ENCODE measurements at places on chromosomes 16 and 17.

- no peak for DNase-seq
Measured at GRCh38 chr17:17132746-17133145, 73.4 kb downstream of the PLD6 start.

DNA sequence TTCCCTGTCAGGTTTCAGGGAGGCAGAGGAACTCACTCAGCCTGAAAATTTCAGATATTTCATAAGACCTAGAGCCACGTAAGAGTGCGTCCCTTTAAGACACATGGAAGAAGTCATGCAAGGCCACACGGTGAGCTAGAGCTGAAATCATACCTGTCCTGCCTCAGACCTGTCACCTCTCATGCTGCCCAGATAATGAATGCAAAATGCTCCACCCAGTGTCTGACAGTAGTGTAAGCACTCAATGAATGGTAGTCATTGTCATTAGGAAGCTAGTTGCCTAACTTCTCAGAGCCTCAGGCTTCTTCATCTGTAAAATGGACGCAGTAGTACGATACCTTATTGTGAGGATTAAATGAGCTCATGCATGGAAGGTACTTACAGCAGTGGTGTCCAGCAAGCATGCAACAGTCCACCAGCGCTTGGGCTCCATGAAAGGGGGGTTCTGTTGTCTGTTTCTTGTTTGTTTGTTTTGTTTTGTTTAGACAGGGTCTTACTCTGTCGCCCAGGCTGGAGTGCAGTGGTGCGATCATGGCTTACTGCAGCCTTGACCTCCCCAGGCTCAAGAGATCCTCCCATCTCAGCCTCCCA lies 60.7 kb downstream of the WSB1 start:
- DNase-seq: peak; percentile 15

DNA sequence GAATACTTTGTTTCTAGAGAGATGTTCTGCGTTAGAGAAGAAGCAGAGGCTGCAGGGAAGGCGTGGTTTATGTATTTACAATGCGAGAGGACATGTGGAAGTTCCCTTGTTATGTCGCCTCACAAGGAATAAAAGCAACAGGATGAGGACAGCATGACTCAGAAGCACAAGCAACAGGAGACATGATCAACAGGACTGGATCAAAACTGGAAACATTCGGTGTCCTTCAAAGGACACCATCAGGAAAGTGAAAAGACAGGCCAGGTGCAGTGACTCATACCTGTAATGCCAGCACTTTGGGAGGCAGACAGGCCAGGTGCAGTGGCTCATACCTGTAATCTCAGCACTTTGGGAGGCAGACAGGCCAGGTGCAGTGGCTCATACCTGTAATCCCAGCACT lies 52.6 kb downstream of the CCDC57 start:
- no peak for DNase-seq

- DNase-seq: no peak
Measured at GRCh38 chr16:19745286-19746010, 27.4 kb downstream of the IQCK start.

GRCh38 chr17:28901866-28902818 lies 737 bp downstream of the DHRS13 start:
- peak; percentile 45 for DNase-seq

DNA sequence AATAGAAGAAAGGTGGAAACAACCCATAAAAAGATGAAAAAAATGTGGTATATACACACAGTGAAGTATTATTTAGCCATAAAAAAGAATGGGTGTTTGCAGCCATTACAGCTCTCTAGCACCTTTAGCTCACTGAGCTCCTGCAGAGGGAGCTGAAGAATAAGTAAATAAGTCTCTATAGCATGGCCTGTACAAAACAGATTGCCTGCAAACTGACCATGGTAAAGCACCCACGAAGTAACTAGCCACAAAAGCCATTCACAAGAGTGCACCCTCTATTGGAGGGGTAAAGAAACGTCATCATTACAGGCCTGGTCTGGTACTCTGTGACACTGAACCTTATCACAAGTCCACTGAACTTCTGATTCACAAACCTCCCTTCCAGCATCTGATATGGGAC lies 76.3 kb downstream of the USP32 start:
- no peak for DNase-seq

DNA sequence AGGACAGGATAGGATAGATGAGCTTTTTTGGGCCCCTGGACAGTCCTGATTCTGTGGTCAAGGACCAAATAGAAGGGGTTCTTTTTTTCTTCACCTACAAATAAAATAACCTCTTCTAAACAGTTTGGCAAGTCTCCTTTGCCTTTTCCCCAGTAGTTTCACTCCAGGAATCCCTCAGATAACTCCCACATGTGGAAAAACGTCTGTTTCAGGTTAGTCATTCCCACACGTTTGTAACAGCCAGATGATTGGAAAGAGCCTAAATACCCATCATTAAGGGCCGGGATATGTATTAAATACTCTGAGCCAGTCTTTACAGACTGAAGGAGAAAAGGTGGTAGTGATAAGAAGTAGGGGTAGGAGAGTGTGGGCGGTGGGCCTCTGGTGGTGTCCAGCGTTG lies 58.3 kb downstream of the PLD6 start:
- no peak for DNase-seq

DNA sequence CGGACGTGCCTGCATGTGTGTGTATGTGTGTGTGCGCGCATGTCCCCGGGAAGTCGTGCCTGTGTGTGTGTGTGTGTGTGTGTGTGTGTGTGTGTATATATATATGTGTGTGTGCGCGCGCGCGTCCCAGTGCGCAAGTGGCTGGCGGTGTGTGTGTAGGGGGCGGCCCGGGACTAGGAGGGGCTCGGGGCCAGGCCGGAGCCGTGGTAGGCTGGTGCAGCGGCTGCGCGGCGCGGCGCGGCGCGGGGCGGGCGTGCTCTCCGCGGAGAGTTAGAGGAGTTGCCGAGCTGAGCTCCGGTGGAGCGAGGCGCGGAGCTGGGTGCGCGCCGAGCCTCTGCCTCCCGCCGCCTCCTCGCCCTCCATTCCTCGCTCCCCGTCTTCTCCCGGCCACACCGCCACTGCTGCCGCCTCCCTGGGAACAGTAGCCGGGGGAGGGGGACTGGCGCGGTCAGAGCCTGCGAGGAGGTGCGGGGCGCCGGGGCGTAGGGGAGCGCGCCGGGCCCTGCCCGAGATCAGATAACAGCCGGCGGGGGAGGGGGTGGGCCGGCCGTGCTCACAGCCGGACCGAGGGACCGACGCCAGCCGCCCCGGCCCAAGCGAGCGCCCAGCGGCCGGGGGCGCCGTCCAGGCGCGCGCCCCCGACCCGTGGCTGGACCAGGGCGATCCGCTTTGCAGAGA lies at the start of gene KCNJ12:
Gene KCNJ12, plus strand, starts transcription at position 277 of the 678 bp plus-strand sequence. CDS start 38,986 bp downstream, outside the sequence.
- DNase-seq: peak; percentile 41

DNA sequence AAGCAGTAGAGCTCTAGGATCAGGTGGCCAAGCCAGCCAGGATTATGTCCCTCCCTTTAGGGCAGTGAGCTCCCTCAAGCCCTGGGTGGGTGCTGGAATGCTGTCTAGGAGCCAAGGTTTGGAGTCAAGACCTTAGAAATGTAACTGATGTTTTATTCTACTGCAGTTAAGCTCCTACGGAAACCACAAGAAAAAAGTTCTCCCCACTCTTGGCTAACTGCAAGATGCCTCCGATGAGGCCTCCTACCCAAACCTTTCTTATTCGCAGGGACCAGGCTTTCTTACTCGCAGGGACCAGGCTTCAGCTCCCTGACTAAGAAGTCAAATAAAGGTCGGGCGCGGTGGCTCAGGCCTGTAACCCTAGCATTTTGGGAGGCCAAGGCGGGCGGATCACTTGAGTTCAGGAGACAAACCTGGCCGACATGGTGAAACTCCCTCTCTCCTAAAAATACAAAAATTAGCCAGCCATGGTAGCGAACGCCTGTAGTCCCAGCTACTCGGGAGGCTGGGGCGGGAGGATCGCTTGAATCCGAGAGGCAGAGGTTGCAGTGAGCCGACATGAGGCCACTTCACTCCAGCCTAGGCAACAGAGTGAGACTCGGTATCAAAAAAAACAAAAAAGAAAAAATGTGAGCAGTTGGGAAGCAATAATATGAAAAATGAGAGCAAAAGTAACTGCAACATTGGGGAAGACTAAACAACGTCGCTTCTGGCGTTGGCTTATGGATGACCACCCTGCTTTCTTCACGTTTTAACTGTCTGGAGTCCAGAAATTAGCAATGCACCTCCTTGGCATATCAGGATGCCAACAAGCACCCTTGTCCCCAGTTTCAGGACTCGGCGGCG lies 31.7 kb upstream of the ARL4D start:
- DNase-seq: no peak

DNA sequence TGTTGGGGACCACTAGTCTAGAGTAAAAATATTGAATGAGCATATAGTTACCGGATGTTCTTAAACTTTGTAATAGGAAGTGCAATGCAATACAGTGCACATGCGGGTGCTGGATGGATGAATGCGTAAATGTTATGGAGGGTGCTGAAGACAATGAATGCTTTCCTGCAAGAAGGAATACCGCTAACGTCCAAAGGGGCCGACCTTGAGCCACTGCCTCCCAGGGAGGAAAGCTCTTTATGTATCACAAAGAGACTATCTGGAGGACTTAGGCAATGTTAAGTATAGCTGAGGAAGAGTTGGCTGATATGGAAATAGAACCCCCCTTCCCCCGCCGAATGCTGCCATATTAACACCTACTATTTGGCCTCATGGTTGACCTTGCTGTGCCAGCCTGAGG lies 27.5 kb upstream of the SHCBP1 start:
- DNase-seq: no peak

DNA sequence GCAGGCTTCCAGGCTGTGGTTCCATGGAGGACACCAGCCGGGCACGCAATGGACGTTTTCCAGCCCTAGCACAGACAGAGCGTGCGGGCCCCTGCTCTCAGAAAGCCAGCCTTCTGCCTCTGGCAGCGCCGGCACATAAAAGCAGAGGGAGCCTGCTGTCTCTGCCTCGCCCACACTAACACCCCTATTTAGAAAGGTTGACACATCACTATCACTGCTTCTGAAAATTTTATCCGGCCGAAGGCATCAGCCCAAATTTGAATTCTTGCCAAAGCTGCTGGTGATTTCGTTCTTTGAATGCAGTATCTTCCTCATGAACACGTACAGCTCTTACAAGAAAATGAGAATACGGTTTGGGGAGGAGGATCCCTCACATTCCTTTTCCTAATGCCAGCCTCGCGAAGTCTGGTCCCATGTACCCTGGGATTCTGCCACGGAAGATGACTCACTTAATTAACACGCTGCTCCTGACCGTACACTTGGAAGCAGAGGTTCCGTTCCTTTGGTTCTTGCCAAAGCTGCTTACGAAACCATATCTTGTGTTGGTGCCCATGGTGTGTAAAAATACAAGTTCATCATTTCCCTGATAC lies 1.3 kb upstream of the RAB11FIP3 start:
- peak; percentile 15 for DNase-seq

DNA sequence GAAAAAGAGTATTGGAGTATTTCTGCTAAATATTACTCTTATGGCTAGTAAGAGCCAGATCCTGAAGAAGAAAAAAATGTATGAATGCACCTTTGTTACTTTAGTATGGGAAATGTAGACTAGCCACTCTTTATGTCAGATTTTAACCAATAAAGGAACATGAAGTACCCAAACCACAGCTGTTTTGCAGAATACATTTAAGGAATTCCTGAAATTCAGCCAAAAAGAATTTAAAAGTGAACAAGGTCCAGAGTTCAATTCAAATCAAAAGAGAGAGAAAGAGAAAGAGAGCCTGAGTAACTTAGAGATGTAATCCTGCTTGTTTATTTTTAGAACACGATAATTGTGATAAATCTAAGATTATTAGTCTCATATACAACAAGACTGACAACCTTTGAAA lies 1.2 kb downstream of the KCNJ16 start:
- DNase-seq: no peak

- DNase-seq: peak; percentile 43
Measured at GRCh38 chr17:45431531-45432404, 902 bp downstream of the ARHGAP27 start.

DNA sequence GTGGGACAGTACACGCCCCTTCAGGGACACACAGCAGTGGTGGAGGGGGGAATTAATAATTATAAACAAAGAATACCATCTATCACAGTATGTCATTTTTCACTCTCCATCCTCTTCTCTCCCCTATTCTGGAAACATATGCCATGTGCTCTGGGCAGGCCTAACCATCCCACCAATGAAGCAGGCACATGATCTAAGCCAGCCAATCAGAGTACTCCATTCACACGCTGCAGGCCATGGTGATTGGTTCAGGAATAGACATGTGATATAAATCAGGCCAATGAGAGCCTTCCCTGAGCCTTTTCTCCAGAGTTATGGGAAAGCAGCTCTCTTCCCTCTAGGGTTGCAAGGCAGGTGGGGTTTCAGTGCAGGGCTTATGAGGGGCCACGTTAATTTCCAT lies 36.5 kb downstream of the GSG1L start:
- no peak for DNase-seq

- no peak for DNase-seq
Measured at GRCh38 chr16:13143551-13143950, 242.2 kb downstream of the SHISA9 start.

DNA sequence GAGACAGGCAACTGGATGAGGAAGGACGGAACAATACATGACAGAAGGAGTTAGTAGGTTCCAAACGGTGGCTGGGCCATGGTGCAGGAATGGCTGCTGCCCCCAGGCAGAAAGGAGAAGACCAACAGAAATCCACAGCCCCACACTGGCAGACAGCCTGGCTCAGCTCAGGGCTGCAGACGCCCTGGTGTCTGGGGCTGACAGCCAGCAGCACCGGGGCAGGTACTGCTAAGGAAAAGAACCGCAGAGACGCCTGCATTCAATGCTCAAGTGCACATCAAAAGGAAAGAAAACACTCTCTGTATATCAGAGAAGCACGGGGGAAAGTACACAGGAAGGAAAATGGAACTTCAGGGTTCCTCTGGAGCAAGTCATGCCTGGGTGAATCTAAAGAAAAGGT lies 53.4 kb downstream of the GAS7 start:
- no peak for DNase-seq

GRCh38 chr17:35918665-35919064 lies 11.9 kb downstream of the RDM1 start:
- no peak for DNase-seq

DNA sequence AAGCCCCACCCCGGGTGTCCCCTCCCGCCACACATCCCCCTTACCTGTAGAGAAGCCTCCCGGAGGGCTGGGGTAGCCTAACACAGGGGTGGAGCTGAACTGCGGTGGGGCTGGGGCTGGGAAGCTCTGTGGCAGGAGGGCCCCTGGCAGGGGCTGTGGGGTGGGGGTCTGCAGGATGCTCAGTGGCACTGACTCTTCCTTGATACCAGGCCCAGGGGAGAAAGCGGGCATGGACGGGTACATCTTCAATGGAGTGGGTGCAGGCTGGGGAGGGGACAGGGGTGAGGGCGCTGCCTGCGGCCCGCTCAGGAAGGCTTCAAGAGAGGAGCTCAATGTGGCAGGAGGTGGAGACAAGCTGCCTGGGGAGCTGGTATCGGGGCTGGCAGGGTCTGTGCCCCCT lies 16.7 kb downstream of the SREBF1 start:
- no peak for DNase-seq

DNA sequence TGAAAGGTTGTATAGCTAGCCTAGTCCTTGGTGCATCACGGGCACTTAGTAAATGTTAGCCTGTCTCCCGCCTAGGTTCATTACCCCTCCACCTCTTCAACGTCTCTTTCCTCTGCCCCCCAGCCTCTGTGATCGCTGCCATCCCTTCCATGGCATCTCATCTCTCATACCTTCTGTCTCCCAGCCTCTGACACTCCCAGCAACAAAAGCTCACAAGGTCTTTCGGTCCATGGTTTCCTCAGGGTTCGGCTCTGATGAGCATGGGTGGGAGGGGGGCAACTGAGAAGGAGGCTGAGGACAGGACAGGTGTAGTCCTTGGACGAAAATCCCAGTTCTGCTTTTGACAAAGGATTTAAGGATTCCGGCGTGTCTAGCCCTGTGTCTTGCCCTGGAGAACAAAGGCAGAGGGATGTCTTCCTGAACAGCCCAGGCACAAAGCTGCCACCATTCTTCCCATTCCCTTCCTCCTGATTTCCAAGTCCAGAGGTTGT lies 16.7 kb downstream of the CCR7 start:
- no peak for DNase-seq

- no peak for DNase-seq
Measured at GRCh38 chr16:24188751-24189318, 67.3 kb upstream of the CACNG3 start.
